ENCODE measurements at places on chromosomes 3 and 15. TPM values are rescaled to one million over a fixed set of nuclear protein-coding genes. Genes with fewer than 3 reads are reported as not detected.

XPC gene
- total RNA-seq: 39.7 TPM

EAF2 gene
- total RNA-seq: 3.1 TPM

VGLL4 gene
- total RNA-seq: 46.5 TPM

STAB1 gene
- 115 TPM for total RNA-seq

DNA sequence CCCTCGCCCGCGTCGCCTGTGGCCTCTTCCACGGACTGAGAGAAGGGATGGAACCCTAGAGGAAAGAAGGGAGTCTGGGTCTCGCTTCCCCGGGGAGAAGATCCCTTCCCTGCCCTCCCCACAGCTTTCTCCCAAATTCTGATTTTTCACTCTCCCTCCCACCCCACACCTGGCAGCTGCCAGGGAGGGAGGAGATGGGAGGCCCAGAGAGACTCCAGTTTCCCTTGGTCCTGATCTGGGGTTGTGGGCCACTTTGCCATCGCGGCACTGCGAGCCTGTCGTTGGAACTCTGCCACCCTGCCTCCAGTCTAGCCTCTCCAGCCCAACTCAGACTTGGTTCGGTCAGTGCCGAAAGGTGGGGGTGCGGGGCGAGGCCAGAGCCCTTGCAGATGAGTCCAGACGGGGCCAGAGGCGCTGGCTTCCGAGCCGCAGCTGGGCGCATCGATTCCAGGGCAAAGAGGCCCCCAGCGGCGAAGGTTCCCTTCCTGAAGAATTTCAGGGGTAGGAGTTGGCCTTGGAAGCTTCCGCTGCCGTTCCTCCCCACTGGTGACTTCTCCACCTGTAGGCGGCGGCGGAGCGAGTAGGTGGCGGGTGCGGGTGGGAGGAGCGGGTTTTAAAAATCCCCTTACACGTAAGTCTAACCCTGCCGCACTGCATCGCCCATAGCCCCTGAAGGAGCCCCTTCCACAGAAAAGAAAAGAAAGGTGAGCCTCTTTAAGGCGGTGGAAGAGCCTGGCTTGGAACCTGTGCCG is 5.2 kb downstream of the WNT5A start:
- no peaks in the 10 kb centered on the region for H3K36me3 ChIP-seq
- H3K4me1 ChIP-seq: peaks cover 16% of the 10 kb centered on the region
- H3K27ac ChIP-seq: no peak overlapping the region

GRCh38 chr3:126911162-126912026 is 71.5 kb upstream of the PLXNA1 start:
- H3K36me3 ChIP-seq: no peaks in the 10 kb centered on the region
- peak; percentile 70 for DNase-seq
- peak overlapping the region; percentile 60 for H3K27ac ChIP-seq
- H3K4me1 ChIP-seq: peaks cover 19% of the 10 kb centered on the region

DNA sequence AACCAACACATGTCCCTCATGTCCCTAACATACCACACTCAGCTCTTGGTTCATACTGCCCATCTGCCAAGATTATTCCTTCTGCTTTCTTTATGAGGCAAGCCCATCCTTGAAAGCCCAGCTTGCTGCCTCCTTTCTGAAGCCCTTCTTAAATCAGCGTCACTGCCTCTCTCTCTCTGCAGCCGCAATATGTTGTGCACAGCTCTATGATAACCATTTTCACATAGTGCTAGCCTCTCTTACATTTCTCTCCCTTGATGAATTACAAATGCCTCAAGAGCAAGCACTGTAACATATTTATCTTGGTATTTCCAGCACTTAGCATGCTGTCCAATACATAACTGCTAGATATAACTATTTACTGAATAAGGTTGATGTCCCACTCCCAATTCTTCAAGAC is 86.5 kb downstream of the TNIK start:
- H3K36me3 ChIP-seq: no peaks in the 10 kb centered on the region
- no peak overlapping the region for H3K27ac ChIP-seq
- H3K27me3 ChIP-seq: no peaks in the 10 kb centered on the region

DNA sequence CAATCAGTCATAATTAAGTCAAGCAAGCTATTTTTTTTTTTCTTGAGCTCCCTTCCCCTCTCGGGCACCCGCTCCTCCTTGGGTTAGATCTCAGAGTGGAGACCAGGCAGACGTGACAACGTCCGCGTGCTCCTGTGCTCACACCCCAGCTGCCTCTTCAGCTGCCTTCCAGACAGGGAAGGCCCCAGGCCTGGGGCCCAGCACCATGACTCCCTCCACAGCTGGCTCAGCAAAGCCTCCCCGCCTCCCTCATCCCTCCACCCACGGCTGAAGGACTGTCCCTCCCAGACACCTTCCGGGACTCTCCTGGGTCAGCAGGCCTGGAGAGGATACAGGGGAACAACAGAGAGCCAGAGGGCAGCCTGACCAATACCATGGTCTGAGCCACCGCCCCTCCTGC is 87.9 kb upstream of the LINGO1 start:
- H3K27ac ChIP-seq: no peak overlapping the region
- H3K4me1 ChIP-seq: no peaks in the 10 kb centered on the region
- H3K27me3 ChIP-seq: no peaks in the 10 kb centered on the region
